ENCODE measurements at places on chromosomes 6 and 20.

DNA sequence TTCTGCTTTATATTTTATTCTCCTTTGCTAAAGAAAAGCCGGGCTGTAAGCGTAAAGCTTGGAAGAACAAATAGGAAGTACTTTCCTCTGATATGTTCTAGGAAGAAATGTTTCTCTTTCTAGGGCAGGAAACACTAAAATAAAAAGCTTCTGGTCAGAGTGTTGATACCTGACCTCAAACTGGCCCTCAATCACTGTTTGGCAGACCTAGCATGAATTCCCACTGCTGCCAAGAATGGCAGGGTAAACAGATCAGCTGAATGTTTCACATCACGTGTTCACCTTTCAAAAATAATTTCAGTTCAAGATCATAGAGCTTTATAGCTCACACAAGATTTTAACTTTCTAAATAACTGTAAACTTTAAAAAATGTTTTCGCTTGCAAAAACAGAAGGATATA, 2.9 kb downstream of the MPC1 start:
- DNase-seq, result no peak

DNA sequence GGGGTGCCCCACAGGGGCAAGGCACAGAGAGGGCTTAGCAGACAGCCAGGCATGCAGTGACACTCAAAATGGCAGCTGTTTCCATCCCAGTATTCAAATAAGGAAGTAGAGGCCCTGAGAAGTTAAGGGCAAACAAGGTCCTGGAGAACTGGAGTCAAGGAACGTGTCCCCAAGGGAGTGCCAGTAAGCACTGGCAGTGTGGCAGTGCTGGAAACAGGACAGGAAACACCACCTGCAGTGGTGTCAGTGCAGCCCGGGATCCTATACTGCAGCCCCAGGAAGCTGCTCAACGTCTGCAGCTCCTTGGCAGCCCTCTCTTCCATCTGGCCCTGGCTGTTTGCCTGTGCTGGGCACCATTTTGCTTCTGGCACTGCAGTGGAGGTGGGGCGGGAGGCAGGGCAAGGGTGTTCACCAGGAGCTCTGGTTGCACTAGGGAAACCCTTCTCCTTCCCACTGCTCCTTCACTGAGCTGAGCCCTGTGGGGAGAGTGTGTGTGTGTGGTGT, 56.3 kb downstream of the EDN3 start:
- no peak for DNase-seq

DNA sequence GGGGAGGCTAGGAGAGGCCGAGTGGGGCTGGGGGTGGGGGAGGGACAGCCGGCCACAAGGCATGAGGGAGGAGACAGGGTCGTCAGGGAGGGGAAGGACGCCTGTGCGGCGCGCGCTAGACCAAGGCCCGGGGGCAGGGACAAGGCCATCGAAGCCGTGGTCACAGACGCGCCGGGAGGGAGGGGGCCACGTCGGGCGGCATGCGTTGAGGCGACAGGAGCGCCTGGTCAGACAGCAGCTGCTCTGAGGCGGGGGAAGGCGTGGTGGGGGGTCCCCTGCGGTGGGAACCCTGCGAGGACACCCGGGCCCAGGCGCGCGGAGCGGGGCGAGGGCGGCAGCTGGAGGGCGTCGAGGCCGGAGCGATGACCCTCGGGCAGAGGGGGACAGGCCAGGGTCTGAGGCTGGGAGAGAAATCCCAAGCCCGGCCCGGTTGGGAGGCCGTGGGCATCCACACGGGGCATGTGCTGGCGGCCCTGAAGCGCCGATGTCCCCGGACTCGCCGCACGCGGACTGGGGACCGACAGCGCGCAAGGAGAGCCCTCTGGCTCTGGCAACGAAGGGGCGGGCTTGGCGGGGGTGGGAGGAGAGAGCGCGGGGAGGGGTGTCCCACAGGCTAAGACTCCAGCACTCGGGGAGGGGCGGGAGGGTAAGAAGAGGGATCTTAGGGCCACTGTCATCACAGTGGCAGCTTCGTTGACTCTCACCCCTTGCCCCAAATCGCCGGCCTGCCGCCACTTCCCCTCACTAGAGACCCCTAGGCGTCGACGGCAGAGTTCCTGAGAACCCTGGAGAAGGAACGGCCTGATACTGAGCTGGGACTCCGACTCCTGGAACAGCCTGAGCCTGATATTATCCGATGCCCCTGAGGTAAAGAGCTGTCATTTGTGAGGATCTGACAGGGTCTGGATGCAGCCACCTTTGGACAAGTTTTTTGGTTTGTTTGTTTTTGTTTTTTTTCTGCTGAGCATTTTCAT, 5.0 kb downstream of the TMEM239 start:
- no peak for DNase-seq

- DNase-seq, result no peak
These were observed 27.9 kb upstream of the ANKRD60 start for GRCh38 chr20:58256307-58256706.

GRCh38 chr6:106141441-106142237, 55.5 kb downstream of the PRDM1 start:
- DNase-seq, result peak; percentile 44

DNA sequence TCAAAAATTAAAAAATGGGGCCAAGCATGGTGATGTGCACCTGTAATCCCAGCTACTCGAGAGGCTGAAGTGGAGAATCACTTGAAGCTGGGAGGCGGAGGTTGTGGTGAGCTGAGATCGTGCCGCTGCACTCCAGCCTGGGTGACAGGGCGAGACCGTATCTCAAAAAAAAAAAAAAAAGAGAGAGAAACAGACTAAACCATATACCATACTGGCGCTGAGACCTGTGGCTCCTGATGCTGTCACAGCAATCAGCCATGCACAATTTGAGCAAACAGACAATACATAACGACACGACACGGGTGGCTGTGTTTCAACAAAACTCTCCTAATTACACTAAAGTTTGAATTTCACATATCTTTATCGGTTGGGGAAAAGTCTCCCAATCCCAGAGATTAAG, 14.9 kb upstream of the CBFA2T2 start:
- no peak for DNase-seq

DNA sequence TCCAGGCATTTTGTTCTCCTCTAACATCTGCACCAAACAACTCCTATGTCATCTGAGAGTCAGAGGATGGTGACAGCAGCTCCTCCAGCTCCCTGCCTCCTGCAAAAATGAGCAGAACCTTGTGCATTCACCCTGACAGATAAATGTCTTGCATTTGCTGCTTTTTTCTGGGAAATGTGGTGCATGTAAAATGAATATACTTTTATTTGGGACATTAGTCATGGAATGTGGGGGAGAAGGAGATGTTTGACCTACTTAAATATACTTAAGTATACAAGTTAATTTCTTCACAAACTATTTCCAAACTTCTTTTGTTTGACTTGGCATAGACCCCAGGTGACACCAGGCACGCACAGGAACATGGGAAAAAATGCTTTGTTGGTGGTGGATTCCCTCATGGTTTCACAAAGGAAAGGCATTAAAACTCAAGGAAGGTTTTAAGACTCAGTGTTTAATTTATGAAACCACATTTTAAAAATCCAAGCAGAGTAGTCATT, 181.8 kb upstream of the MCHR2 start:
- DNase-seq, result no peak

- no peak for DNase-seq
These were observed 62.2 kb upstream of the BMP2 start for GRCh38 chr20:6705106-6705766.

DNA sequence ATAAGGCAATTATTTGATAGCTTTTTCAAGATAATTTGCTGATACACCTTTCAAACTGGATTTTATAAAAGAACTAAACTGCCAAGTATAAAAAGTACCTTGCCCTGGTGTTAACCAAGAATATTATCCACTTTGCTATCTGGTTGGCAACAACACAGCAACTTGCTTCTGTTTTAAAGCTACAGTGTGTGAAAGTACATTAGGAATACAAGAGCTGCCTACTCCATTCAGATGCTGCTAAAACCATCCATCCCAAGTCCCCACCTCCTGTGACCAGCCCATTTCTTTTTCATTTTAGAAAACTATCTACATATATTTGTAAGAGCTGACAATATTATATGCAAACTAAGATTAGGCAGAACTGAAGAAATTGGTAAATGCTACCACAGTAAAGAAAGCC, 12.8 kb downstream of the CLDN20 start:
- DNase-seq, result no peak

GRCh38 chr6:101541894-101542293, 148.4 kb downstream of the GRIK2 start:
- DNase-seq, result no peak

GRCh38 chr20:53782612-53783246, 189.1 kb upstream of the ZNF217 start:
- DNase-seq, result no peak

- no peak for DNase-seq
These were observed 265.8 kb upstream of the GJE1 start for GRCh38 chr6:141866731-141867497.

GRCh38 chr6:162387718-162388382, 339.7 kb downstream of the PRKN start:
- no peak for DNase-seq

DNA sequence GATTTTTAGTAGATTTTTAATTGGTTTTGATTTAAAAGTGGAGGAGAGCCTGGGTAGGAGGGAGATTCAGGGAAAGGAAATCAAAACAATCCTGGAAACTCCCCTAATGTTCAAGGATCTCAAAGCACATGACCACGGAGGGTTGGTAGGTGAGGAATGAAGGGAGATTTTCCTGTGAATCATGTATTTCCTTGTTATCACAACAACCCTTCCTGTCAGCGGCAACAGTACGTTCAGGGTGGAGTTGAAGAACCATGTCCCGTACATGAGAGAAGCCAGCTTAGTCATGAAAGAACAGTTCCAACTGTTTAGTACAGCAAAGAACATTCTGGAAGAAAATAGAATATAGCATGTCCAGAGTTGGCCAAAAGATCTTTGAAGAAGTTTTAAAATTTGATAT, 79.4 kb upstream of the SCAF8 start:
- DNase-seq, result no peak

DNA sequence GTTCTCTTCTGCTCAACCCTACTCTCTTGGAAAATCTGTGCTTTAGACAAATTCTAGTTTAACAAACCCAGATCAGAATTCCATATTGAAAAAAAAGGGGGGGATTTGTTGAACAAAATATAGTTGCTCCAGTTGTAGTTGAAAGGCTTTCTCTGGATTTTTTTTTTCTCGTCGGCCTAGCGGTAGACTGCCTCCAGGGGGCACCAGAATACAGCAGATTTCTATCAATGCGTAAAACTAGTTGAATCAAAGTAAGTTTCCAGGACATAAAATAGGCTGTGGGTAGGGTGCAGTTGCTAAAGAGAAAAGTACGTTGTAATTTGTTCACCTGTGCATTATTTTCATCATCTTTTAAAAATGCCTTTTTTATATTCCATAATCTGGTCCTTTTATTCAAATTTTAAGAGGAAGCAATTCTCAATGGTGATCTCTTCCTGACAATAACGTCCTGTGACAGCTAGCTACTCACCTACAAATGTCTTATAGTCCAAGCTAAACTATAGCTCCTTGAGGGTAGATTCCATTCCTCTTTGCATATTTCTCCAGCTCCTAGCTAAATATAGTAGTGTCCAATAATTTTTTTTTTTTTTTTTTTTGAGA, 105.4 kb downstream of the PERP start:
- DNase-seq, result peak; percentile 69

- DNase-seq, result no peak
These were observed 656.7 kb downstream of the EPHA7 start for GRCh38 chr6:92762443-92763273.

- no peak for DNase-seq
These were observed 303.6 kb upstream of the SLC35B3 start for GRCh38 chr6:8738951-8739350.

GRCh38 chr6:87716928-87717614, 15.0 kb upstream of the AKIRIN2 start:
- DNase-seq, result no peak

DNA sequence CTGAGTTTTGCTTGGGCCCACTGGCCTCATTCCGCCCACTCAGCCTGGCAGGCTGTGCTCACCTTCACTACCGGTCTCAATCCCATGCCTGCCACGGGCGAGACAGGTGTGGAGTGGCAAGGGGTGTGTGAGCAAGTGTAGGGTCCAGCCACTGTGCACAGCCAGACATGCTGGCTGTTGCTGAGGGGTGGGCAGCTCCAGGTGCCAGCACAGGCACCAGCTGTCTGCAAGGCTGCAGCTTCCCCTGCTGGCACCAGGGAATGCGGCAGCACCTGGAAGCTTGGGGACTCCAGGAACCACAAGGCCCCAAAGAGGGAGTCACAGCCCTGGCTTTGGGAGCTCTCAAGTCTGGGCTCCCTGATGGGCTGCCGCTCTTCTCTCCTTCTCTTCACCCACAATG, 372.7 kb downstream of the CBLN4 start:
- DNase-seq, result no peak

DNA sequence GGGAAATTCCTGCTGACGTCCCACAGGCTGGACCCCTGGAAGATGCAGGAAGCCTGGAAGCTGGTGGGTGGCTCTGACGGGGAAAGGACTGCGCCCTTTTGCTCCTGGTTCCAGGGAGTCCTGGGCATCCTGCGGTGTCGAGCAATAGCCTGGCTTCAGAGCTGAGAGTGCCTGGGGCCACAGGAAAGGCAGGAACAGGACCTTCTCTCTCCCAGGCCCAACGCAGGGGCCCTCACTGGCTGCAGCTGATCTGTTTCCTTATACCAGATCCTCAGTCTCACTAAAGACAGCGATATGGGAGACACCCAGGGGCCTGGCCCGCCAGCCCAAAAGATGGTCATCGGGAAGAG, 1.4 kb downstream of the B3GALT4 start:
- no peak for DNase-seq

- DNase-seq, result no peak
These were observed at the start of gene CDH26 for GRCh38 chr20:59958123-59958522. CDH26 (plus strand) TSS chr20:59958423; CDS start chr20:59958727, 304 bp downstream.

GRCh38 chr20:24950128-24950835, 1.2 kb downstream of the CST7 start:
- DNase-seq, result no peak

DNA sequence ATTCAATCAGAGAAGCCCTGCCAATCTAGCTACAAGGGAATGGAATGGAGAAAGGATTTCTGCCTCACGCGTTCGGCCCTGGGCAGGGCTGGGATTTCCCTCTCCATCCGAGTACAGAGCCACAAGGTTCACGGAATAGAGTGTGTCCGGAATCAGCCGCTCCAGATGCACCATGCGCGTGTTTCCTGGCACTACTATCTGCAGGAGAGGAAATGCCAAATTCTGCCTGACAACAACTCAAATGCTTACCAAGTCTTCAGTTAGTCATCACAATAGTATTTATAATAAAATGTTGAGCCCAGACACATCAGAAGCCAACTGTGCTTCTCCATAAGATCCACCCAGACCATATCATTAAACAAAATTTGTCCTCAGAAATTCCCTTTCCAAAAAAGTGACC, 75.1 kb downstream of the COL12A1 start:
- DNase-seq, result no peak

Data from CD4-positive, alpha-beta T cell treated with Interleukin-1 beta for 1 hour (primary cell).